ENCODE measurements at places on chromosomes 6 and 20.

DNA sequence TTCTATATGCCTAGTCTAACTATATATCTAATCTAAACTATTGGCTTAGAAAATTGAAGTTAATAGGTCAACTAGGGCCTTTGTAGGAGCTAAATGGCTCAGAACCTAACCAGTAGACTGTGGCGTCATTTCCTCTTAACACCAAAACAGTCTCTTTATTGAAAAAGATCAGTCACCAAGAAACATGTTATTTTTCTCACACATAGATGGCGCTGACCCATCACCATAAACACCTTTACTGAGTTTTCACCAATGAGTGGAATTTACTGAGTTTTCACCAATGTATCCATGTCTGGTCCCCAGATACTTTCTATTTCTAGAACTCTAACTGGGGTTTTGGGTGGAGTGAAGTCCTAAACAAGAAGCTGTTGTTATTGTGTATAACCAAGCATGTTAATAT, 636.0 kb downstream of the BCKDHB start:
- DNase-seq = no peak

DNA sequence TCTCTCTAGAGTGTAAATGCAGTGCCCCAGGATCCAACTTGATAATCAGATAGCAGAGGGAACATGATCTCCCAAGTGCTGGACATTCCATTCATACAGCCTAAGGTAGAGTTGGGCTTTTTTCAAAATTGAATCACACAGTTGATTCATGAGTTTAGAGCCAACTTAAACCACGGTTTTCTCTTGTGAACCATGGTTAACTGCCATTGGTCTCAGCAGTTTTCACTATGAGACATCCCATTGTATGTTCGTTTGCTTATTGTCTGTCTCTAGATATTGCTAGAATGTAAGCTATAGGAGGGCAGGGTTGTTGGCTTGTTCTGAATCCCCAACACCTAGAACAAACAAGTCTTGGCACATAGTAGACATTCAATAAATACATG, 37.2 kb upstream of the TAF8 start:
- DNase-seq = no peak

DNA sequence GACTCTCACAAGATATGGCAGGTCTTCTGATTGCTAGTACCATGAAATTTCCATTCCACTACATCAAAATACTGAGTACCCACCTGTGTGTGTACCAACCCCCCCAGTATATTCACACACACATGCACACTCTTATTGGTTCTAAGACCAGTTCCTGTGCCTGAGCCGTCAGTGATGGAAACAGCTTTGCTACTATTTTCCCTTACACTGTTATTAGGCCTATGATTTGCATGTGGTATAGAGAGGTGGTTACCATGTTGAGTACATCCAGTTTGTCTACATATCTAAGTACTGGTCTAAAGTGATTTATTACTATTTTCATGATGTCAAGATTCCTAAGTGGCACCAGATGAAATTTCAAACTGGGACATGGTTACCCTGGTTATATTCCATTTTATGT, 459.9 kb downstream of the BCKDHB start:
- DNase-seq = no peak

GRCh38 chr6:45728674-45729073, 287.0 kb downstream of the CLIC5 start:
- DNase-seq = no peak

- DNase-seq = no peak
Measured at GRCh38 chr6:155436981-155437749, 18.5 kb downstream of the NOX3 start.

DNA sequence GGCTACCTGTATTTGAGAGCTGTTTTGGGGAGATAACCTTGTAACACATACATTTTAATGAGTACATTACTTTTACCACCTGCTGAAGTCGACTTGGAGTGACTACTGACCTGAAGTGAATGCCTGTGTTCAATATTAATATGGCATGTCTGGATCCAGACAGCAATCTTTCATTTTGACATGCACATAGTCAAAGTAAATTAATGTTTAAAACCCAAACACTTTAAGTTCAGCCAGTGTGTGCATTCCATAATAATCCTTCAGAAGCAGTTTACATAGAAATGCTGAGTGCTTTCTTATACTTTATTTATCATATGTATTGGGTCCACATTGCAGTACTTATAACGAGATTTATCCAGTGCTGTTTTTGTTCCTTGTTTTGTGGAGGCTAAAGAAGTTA, 38.0 kb downstream of the CDKAL1 start:
- no peak for DNase-seq

GRCh38 chr20:59939879-59940128, 301 bp downstream of the PPP1R3D start:
- DNase-seq = no peak

GRCh38 chr6:84371681-84372080, 144.2 kb upstream of the CEP162 start:
- DNase-seq = no peak

DNA sequence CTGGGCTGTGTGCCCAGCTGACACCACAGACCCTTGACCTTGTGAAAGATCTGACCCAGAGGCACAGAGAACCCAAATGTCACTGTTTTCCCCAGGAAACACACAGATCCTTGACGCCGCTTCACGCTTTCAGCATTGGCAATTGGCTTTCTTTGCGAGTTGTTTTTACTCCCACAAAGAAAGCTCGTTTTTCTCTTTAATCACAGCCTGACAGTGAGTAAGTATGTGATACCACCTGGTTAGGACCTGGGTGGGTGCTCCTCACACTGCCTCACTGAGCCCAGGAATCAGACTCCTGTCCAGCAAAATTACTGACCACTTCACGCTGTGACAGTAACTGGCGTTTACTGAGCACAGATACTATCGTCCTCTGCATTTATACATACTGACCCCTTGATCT, 13.0 kb downstream of the RPL10A start:
- no peak for DNase-seq

DNA sequence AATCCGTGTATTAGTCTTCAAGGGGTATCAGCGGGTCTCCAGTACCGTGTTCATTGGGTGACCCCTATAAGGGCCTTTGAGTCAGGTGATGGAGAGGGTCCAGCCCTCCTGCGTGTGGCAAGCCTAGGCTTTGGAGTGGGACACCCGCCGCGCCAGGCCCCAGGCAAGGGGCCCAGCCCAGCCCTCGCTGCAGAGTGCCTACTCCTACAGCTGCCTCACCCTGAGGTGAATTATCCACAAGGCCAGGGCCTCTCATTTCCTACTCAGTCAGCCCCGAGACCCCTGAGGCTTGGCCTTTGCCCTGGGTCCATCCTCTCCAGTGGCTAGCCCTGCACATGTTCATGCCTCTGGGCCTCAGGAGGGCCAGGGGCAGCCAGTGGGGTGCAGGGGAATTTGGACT, 45.1 kb downstream of the TMEM242 start:
- no peak for DNase-seq

- DNase-seq = no peak
Measured at GRCh38 chr6:157266274-157267101, 56.8 kb downstream of the TMEM242 start.

GRCh38 chr20:5810800-5811422, 60.7 kb downstream of the SHLD1 start:
- DNase-seq = no peak

DNA sequence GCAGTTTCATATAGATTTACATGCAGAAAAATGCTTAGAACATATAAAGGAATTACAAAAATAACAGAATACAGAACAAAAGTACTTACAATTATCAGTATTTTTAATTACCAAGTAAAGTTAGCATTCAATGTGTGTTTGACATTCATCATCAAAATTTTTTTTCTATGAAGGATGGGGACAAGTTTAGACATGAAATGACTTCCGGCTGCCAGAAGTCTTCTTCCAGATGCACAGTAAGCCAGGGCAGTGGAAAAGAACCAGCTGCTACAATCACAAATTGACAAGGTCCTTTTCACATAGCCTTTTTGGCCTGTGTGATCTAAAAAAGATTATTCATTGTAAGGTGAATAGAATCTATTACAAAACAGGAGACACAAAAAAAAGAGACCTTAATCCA, 73.8 kb downstream of the HUS1B start:
- no peak for DNase-seq

DNA sequence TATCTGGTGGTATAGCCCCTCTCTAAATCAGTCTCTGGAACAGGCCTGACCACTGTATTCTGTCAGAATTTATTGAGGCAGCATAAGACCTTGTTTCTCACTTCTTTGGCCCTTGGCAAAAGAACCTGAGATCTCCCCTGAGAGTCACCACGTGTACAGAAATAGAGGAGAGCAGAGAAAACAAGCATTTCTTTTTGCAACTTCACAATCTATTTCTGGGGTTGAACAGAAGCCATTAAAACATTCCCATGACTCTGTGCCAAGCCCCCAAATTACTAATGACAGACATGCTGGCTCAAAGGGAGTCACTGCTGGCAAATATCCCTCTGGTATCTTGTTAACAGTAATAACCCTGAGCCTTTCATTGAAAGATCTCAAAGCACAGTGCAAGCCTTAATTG, 395.3 kb downstream of the MAFB start:
- DNase-seq = no peak

DNA sequence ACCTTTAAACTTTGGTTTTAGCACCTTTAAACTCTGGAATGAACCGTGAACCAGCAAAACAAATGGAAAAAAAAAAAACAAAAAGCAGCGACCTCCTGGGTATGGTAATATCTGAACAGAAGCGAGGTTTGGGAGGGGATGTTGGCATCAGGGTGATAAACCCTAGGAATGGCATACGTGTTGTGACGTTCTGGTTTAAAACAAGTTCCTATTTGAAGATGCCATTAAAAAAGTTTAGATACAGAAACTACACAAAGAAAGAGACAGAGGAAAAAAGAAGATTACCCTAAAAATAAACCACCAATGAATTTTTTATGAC, 60.4 kb downstream of the ATXN1 start:
- no peak for DNase-seq

- DNase-seq = no peak
Measured at GRCh38 chr6:112360498-112360897, 13.4 kb downstream of the RFPL4B start.

DNA sequence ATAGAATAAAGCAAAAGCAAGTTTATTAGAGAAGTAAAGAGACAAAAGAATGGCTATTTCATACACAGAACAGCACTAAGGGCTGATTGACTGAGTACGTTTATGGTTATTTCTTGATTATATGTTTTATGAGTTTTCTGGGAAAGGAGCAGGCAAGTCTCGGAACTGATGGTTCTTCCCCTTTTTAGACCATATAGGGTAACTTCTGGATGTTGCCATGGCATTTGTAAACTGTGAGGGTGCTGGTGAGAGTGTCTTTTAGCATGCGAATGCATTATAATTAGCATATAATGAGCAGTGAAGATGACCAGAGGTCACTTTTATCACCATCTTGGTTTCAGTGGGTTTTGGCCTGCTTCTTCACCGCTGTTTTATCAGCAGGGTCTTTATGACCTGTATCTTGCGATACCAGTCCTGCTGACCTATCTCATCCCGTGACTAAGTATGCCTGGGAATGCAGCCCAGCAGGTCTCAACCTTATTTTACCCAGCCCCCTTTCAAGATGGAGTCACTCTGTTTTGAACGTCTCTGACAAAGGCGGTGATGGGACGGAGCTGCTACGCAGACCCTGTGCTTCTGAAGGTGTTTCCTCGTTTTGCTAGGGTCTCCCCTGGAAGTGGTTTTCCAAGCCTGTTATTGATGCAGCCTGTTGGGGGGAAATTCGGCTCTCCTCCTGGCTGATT, 45.4 kb upstream of the BMP6 start:
- no peak for DNase-seq

GRCh38 chr6:108510461-108511319, 50.0 kb upstream of the FOXO3 start:
- no peak for DNase-seq

GRCh38 chr20:19531446-19531845, 226.6 kb upstream of the RIN2 start:
- DNase-seq = no peak

DNA sequence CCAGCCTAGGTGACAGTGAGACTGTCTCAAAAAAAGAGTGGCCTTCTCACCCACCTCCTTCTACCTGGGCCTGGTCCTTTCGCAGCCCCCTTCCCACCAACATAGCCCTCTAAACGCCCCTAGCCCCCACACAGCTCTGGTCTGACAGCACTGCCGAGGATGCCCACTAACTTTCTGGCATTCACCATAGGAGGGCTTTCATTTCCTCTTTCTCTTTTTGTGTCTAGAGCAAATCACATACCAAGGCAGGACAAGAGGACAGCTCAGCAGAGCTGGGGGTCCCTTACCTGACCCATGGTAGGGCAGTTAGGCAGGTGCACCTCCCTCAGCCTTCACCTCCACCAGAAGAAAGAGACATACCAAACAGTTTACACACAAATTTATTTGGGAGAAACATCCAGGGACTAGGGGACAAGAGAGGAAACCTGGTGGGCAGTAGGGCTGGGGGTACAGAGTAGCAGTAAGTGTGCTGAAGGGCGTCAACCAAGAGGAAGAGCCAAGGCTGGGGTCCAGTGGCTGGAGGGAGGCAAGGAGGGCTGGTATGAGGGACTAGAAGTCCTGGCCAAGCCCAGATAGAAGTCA, 4.5 kb downstream of the LY6G5C start:
- no peak for DNase-seq

DNA sequence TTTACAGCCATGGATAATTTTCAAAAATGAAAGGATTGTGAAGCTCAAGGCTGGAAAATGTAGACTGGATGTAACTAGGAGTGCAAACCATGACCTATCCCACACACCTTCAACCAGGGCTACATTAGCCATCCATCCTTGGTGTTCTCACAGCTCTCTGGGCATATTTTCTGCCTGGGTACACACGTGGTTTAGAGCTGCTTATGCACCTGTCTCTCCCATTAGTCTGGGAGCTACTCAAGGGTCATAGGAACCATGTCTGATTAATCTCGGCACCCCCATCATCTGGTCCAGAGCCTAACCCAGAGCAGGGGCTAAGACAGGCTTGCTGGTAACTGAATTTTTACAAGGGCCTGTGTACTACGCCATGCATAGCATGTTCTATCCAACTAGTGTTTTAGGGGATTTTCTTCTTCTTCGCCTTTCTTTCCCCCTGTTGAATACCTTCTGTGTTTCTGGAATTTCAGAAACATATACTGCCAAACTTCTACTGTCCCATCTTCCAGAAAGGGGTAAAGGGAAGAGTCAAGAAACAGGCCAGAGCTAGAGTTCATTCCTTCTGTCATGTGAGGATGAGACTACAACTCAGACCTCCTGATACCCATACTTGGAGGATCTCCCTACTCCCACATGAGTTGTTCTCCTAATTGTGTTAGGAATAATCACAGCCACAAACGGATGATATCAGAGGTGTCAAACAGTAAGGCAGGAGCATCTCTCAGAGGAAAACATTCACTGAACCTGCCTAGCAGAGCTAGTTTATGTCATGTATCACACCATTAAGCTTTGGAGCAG, 25.4 kb upstream of the FAM83C start:
- no peak for DNase-seq

- no peak for DNase-seq
Measured at GRCh38 chr20:50278377-50278683, 87.7 kb downstream of the CEBPB start.

DNA sequence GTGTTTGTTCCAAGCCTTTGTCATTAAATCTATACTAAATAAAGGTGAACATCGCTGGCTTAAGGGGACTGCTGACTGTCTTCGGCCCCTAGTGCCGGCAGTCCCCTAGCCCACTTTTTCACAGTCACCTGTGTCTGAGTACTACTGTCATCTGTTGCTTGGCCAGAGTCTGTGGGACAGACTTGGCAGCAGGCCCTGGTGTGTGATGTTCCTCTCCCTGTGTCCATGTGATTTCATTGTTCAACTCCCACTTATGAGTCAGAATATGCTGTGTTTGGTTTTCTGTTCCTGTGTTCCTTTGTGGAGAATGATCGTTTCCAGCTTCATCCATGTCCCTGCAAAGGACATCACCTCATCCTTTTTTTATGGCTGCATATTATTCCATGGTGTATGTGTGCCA, 133.4 kb downstream of the HAO1 start:
- DNase-seq = no peak

GRCh38 chr6:24460966-24461365, 28.4 kb downstream of the GPLD1 start:
- no peak for DNase-seq
